ENCODE measurements at places on chromosomes 3 and 15.

DNA sequence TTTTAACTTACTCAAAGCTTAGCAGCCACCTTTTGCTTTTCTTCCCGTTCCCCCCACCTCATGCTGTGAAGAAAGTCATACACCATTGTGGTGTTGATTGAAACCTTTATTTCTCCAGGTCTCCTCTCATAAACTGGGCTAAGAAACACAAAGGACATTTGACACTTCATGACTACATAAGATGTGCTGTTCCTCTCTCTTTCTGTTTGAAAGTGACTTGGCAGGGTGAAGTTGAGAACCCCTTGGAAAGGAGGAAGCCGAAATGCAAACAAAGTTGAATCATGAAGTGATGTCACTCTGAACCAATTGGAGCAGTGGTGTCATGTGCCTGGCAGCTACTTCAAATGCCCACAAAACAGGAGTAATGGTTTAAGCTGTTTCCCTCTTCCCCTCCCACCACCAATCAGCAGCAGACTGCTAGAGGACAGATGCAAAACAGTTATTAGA is 174.7 kb downstream of the IGF1R start:
- DNase-seq, result peak; percentile 29

GRCh38 chr3:119637679-119638477 is 22.5 kb downstream of the POPDC2 start:
- DNase-seq, result no peak

DNA sequence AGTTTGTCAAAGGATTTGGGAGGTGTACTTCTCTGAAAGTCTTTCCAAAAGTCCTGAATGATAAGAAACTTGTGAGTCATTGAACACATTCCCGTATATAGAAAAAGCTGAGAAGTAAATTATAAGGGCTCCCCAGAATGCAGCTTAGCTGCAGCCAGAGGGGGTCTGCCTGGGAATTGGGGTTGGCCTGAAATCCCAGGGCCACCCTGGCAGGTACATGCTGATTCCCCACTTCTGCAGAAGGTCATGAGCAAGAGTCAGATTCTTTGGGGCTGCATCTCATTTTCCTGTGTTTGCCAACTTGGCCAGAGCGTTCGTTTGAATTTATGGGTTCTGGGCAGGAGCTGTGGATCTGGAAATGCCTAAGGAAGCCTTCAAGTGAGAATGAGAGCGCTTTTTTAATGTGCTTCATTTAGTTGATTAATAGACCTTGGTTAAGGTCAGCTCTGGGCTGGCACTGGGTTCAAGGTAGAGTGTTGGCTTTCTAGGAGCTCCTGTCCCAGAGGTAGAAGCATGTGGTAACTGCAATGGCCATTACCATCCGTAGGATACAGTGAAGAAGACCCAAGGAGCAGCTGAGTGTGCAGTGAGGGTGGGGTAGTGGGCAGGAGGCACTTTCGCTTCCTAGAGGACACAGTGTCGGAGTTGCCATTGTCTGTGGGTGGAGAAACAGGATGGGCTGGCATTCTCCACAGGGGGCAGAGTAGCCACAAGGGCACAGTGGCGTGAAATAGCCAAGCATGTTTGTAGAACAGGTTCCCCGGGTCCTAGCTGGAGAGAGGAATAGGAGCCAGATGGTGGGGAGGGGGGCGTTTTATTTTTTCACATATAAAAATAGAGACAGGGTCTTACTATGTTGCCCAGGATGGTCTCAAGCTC is 3.2 kb downstream of the SLC6A6 start:
- peak; percentile 60 for DNase-seq

GRCh38 chr15:94295275-94295674 is 63.9 kb downstream of the MCTP2 start:
- no peak for DNase-seq

GRCh38 chr3:120446891-120447668 is 3.7 kb downstream of the FSTL1 start:
- no peak for DNase-seq

DNA sequence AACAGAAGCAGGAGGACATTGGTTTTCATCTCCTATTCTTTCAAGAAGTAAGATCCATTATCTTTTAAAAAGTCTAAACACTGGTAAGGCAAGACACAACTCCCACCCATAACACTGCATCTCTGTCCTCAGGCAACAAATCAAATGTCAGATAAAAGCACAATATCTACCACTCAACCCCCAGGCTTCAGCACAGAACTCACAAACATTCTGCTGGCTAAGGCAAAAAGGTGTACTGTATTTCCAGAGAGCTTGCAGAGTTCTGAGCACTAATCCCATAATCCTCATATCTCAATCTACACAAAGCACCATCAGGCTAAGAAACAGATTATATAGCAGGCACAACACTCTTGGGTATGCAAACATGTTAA is 20.9 kb downstream of the RAF1 start:
- no peak for DNase-seq

DNA sequence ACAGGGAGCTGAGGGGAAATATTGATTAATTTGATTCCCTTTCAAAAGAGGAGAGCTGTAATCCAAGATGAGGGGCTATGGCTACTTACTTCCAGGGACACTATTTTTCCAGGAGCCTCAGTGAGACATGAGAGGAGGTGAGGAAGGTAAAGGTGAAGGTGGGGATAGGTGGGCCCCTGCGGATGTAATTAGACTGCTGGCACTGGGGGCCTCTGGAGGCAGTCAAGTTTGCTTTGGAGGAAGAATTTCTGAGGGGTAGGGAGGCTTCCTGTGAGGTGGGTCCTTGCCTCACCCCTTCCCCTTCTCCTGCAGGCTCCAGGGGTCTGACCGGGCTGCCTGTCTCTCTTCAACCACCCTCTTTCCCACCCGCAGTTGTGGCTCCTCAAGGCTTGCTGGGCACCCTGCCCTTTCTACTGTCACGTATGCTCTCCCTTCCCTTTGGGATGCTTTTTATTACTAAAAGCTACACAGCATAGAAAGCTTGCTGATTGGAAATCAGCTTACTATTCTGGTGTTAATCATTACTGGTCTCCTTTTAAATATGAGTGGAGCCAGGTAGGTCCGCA is 22.5 kb downstream of the GASK1A start:
- DNase-seq, result no peak

DNA sequence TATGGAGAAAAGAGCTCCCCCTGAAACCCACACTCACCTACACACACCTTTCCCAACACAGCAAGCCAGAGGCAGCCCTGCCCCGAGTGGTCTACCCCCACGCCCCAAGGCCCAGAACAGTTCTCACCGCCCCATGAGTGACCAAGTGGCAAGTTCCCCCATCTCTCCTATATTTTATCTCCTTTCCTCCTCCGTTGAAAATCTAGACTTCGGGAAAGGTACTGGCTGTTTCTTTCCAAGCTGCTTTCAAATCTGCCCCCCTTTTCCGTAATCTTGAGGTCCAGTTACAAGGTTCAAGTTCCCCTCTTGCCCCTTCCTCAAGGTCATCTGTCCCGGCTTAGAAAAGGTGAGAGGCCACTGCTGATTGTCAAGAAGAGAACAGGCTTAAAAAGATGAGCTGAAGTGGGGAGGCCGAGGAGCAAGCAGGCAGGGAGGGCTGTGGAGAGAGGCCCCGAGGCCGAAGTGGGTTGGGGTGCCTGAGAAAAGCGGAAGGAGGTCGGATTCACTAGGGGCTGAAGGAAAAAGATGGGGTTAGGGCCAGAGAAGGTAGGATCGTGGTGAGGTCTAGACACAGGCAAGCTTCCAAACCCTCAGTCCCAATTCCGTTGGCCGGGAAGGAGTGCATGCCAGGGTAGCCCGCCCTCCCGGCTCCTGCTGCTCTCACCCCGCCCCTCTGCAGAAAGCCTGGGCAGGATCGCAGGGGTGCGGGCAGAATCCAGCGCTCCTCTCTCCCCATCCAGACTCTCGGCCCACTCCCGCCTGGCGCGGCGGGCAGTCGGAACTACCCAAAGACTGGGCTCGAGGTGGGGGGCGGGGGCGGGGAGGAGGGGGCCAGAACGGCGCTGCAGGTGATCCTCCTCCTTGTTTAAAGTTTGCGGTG is 1.7 kb downstream of the SEMA5B start:
- peak; percentile 3 for DNase-seq

GRCh38 chr3:14803981-14804834 is 14.6 kb upstream of the FGD5 start:
- no peak for DNase-seq

- no peak for DNase-seq
Measured at GRCh38 chr3:46017720-46018119, 9.6 kb downstream of the XCR1 start.

- no peak for DNase-seq
Measured at GRCh38 chr3:40701016-40701588, 176.3 kb downstream of the ZNF621 start.

- DNase-seq, result no peak
Measured at GRCh38 chr3:156628836-156629618, 45.4 kb upstream of the TIPARP start.

DNA sequence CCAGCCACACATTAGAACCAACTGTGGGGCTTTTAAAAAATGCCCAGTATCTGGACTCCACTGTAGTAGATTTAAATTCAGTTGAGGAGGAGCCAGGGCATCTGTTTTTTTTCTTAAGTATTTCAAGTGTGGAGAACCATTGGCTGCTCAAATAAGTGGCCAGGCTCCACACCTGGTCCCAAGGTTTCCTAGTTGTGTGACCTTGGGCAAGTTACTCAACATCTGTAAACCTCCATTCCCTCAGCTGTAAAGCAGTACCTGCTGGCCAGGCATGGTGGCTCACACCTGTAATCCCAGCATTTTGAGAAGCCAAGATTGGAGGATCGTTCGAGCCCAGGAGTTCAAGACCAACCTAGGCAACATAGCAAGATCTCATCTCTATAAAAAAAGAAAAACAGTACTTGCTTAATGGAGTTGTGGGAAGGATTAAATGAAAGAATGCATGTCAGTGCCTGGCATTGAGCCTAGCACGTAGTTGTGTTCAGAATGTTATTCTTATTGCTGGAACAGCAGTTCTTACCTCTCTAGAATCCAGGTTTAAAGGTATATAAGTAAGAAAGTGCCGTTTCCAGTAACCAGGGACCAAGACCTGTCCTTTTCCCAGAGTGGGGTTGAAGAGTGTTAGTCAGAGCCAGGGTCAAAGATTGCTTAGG is 2.0 kb downstream of the PPP1R14D start:
- DNase-seq, result no peak

DNA sequence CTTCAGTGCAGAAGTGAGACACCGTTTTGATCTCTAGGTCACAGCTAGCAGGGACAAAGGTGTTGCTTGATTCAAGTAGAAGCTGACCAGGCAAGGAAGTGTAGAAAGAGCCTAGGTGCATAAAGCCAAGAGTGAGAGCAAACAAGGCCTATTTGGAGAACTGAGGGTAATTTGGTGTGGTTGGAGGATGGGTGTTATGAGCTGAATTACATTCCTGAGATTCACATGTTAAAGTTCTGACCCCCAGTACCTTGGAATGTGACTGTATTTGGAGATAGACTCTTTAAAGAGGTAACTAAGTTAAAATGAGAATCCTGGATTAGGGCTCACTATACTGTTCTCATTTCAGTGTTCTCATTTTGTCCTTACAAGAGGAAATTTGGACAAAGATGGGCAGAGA is 191.3 kb downstream of the ZMAT3 start:
- no peak for DNase-seq

GRCh38 chr3:182041668-182042291 is 330.1 kb downstream of the SOX2 start:
- DNase-seq, result no peak

DNA sequence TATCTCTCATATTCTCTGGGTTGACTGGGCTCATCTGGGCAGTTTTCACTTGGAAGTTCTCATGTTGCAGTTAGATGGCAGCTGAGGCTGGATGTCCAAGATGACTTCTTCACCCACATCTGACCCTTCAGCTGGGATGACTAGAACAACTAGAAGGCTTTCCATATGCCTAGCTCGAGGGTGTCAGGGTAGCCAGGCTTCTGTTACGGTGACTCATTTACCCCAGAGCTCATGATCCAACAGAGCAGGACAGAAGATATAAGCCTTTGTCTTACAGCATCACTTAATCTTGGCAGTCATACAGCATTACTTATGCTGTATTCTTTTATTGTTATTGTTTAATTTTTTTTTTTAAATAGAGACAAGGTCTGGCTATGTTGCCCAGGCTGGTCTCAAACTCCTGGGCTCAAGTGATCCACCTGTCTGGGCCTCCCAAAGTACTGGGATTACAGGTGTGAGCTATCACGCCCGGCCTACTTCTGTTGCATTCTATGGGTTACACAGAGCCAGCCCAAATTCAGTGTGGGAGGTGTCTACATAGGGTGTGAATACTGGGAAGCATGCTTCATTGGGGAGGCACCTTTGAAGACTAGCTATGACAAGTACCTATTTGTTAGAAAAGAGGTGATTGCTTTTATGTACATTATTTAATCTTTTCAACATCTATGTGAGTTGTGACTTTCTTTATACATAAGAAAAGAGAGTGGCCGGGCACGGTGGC is 10.7 kb downstream of the HMCES start:
- DNase-seq, result no peak

DNA sequence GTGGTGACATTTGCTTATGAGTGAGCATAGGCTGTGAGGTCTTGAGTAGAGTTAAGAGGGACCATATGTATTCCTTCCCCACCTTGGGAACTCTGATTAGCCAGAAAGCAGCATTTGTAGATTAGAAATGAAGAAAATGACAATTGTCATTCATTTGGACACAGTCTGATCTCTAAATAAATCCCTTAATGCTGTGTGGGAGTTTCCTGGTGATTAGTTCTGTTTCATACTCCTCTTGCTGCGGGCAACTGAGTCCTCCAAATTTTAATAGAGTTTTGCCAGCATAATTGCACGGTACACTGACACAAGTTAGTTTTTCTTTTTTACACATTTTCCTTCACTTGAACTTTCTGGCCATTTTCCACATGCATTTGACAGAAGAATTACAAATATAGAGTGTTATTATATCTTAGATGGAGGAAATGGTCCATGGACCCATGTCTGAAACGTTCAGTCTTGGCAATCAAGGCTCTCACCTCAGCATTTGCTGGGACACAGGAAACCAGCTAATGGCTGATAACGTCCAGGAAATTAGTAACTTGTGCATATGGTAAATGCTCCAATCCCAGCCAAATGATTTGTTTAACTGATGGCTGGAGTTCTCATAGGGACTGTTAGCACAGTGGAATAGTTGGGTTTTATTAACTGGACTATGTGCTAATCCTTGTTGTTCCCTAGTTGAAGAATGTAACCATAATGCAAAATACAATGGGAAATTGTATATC is 321.2 kb downstream of the RBMS3 start:
- no peak for DNase-seq

- no peak for DNase-seq
Measured at GRCh38 chr3:11362600-11362999, 90.4 kb downstream of the ATG7 start.

DNA sequence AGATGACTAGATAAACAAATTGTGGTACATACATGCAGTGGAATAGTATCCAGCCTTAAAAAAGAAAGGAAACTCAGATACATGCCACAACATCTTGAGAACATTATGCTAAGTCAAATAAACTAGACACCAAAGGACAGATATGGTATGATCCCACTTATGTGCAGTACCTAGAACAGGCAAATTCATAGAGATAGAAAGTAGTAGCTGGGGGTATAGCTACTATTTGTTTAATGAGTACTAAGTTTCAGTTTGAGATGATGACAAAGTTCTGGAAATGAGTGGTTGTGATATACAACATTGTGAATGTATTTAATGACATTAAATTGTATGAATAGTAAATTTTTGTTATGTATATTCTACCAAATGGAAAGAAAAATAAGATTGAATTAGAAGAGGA is 477.2 kb upstream of the CFAP20DC start:
- DNase-seq, result no peak
